ENCODE measurements at places on chromosomes 3 and 15.

GRCh38 chr3:52782412-52783210 is 5.2 kb downstream of the ITIH1 start:
- DNase-seq = no peak

DNA sequence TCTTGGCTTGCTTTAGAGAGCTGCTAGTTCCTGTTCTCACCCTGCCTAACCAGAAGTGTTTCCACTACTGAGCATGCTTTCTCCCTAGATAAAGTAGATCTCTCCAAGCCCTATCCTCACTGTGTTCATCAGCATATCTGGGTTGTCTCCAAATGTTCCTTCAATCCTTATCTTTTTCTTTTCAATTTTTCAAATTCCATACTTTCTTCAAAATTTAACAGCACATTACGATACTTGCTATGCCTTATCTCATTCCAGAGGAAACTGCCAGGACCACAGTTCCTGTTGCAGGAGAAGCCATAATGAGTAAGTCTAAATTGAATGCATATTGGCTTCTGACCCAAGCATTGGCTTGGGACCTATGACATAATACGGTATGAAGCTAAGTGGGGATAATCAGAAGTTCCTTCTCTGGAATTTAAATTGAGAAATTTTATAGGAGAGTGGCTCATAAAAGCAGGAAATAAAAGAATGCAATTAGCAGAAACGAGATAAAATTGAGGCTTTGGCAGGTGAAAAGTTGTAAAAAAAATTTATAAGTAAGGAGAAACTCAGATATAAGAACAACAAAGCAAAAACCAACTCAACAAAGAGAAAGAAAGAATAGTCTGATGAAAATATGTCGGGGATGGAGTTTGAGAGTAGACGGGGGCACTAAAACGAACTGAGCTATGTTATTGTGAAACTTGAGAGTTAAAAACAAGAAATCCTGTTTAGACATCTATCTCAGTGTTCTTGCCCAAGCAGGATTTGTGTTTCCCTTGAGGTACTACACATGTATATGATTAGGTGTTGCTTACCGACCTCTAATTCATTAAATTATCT is 631.7 kb upstream of the CCDC54 start:
- DNase-seq = no peak

GRCh38 chr3:71543371-71544016 is 40.0 kb downstream of the FOXP1 start:
- DNase-seq = no peak

GRCh38 chr3:3305841-3306240 is 126.3 kb upstream of the CRBN start:
- no peak for DNase-seq

GRCh38 chr3:124453189-124453588 is 277.1 kb upstream of the UMPS start:
- DNase-seq = no peak

- DNase-seq = no peak
These were observed 51.2 kb downstream of the LYSMD4 start for GRCh38 chr15:99681990-99682389.

- no peak for DNase-seq
These were observed 214.4 kb downstream of the TIGIT start for GRCh38 chr3:114508208-114508607.

- no peak for DNase-seq
These were observed 402.4 kb downstream of the RBMS3 start for GRCh38 chr3:29683018-29683993.

DNA sequence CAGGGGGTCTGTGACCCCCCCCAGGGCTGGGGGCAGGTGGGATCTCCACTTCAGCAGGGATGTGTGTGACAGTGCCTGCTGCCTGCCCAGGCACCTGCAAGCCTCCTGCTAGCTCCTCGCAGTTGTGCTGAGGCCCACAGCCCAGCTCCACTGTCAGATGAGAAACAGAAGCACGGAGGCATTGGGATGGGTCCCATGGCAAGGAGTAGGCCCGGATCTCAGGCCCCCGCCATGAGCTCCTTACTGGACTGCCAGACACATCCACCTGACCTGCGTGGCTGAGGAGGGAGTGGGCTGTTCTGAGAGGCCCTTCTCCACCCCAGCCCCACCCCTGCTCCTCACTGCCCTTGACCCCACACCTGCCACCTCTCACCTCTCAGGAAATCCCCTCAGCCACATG is 18.2 kb upstream of the SKOR1 start:
- no peak for DNase-seq

DNA sequence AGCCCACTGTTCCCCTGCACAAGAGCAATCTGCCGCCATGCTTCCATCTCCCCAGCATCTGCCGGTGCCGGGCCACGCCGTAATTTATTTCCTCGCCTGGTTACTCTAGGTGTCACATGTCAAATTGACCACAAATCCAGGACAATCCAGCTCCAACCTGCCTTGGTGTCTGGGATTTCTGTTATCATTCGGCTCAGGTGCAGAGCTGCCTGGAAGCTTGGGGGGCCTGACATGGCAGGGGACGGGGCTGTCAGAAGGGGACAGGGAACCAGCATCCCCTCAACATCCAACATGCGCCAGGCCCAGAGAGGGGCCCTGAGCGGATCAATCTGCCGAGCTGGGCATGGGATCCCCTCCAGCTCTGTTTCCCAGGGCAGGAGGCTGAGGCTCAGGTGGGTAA is 47.9 kb downstream of the HMCES start:
- no peak for DNase-seq

DNA sequence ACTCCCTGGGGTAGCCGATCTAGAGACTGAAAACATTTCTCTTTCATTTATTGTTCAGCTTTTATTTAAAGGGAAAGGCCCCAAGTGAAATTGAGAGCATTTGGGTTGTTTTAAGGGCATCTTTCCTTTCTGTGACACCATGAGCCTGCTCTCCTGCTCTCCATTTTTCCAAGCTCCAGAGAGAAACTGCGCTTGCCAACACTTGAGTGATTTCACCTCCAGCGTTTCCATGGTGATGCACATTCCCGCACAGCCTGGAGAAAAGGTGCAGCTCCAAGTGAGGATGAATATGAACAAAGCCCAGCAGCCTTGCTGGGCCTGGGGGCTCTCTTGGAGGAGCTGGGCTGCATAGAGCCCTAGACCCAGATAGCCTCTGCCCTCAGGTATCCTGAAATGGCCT is 159.2 kb upstream of the PPP2R3A start:
- DNase-seq = peak; percentile 31

- no peak for DNase-seq
These were observed 214.3 kb downstream of the ADAMTS9 start for GRCh38 chr3:64473466-64473865.

All from nephron progenitor cell (in vitro differentiated cells).